ENCODE measurements at places on chromosomes 5 and 9.

GRCh38 chr5:180974612-180975315, 13.9 kb upstream of the BTNL3 start:
- DNase-seq: no peak

- DNase-seq: no peak
Measured at GRCh38 chr5:163478126-163478981, 17.9 kb downstream of the HMMR start.

DNA sequence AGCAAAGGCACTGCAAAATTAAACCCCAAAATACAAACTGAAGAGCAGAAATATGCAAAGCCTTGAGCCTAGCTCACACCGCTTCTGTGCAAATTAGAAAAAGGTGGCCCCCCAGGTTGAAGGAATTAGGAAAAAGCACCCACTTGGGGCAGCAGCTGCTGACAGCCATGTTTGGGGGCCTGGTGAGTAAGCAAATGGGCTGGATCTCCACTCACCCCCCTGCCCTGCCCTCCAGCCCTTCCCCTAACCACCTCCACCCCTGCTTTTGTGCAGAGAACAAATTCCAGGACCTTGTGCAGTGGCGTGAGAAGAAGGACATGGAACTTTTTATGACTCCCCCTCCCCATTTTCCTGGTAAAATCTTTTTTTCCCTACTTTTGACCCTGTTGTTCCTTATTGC, 92.0 kb upstream of the DNAH5 start:
- DNase-seq: no peak

DNA sequence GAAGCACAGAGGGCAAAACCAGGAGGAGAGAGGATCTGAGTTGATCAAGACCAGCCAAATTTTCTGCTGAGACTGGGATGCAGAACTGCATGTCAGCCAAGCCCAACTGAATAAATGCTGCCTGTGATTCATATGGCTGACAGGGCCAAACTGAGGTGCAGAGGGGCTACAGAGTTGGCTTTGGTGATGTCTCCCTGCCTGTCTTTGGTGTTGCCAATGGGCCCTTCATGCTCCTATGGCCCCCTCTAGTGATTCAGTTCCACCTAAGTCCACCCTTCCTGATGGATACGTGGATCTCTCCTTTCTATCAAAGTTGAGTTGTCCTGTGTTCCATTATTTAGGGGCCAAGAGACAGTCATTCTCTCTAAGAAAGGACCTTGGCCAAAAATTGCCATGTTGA, 163.6 kb upstream of the TLE4 start:
- DNase-seq: no peak

- no peak for DNase-seq
Measured at GRCh38 chr9:88826771-88827181, 164.5 kb upstream of the S1PR3 start.

DNA sequence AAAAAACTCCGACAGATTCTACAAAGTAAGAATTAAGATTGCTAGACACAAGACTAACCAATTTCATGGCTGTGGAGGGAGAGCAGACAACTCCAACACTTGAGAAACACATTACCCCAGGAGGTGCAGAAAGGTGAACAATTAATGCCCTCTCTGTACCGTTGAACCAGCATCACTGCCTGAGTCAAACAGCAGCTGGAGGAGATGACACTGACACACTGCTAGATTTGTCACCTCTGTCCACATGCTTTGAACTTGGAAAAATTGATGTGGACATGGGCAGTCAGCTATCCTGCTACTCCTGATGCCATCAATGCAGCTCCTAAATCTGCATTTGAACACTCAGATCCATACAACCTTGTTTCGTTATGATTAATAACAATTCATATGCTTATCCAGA, 51.7 kb downstream of the GPBP1 start:
- no peak for DNase-seq

- DNase-seq: no peak
Measured at GRCh38 chr5:134519989-134520388, 5.5 kb upstream of the JADE2 start.

DNA sequence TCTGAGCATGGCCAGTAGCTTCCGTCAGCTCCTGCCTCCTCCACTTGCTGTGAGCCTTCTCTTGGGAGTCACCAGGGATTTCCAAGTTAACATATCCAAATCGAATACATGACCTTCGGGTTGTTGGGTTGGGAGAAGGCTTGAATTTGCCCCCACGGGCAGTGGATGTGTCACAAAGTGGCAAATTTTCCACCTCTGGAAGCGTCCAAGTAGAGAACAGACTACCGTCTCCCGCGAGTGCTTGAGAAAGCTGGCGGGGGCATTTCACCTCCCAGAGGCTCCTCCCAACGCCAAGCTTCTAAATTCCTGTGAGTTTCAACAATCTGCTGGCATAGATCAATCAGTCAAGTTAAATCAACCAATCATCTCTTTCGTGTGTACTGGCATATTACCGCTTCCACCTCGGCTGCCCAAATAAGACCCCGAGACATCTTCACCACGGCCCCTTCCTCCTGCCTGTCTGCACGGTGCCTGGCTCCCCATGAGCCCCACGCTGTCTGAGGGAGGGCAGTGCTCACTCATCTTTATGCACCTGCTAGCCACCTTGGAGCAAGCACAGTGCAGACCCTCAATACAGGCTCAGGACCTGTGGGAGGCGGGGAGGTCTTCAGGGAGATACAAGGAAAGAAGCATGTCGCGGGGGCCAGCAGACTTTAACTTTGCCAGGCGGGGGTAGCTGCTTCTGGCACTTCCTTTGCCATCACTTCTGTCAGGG, 79.1 kb downstream of the MRPL36 start:
- no peak for DNase-seq

GRCh38 chr9:3023449-3023848, 179.6 kb upstream of the PUM3 start:
- DNase-seq: no peak

DNA sequence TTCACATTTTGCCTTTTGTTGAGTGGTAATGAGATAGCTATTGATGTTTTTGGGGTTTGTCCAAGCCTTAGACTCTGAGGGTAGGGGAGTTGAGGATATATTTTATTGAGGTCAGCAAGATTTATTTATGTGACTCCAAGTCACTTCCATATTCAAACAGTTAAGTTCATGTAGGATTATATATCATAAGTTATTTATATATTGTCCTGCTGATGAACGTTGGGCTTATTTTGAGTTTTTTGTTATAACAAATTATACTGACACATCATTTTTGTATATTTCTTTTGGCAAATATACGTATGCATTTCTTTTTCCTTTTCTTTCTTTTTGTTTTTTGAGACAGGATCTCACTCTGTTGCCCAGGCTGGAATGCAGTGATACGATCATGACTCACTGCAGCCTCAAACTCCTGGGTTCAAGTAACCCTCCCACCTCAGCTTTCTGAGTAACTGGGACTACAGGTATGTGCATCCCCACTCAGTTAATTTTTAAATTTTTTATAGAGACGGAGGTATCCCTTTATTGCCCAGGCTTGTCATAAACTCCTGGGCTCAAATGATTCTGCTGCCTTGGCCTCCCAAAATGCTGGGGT, 23.5 kb upstream of the IL12B start:
- no peak for DNase-seq

DNA sequence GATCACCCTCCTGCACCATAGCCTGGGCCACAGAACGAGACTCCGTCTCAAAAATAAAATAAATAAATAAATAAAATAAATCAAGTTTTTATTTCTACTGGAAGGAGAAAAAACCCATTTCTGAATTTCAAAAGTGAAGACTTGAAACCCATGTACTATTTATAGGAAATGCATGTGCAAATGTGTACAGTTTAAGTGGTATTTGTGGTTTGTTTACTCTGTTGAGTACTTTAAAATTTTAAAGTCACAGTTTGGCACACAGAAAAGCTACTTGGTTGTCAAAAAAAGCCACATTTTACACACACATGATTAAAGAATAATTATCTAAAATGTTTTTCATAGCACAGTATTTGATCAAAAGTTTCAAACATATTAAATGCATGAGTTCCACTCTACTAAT, 43.6 kb downstream of the NR3C1 start:
- DNase-seq: no peak

GRCh38 chr5:173319646-173320045, 8.6 kb downstream of the STC2 start:
- no peak for DNase-seq

DNA sequence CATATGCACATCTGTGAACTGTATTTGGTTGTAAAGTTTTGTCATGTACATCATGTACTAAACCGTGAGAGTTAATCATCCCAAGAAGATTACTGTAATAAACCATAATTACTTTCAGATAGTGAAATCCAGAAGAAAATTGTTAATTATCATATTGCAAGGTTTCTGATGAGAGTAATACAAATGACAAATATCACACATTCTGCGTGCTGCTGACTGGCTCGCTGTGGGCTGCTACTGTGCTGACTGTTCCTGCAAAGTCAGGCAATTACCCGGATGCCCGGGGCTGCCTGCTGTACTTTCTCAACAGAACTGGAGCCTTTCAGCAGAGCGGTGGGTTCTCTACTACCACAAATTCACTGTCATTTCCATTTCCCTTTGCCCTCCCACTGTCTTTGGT, 68.3 kb downstream of the SMARCA2 start:
- no peak for DNase-seq

DNA sequence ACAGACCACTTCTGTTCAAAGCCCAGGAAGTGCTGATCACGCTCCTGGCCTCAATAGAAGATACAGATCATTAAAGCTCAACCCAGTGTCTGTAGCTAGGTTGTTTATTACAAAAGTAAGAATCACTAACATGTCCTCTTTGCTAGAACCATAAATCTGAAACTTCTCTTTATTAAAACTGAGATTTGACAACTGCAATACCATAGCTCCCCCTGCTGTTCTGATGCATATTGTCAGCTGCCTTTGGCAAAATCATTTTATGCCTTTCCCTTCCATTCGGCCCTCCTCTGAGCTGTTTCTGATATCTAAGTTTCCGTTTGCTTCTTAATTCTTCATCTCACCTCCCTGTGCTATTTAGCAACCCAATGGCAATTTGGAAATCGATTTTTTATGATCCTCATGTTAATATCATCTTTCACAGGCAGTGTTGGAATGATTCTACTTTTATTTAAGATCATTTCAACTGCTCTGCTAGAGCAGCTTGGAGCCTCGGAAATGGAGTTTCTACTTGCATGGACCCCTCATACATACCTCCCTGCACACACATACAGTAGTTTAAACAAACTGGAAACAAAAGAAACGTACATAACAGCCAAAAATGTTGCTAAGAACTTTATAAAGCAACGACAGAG, 998.8 kb downstream of the MAT2B start:
- no peak for DNase-seq

DNA sequence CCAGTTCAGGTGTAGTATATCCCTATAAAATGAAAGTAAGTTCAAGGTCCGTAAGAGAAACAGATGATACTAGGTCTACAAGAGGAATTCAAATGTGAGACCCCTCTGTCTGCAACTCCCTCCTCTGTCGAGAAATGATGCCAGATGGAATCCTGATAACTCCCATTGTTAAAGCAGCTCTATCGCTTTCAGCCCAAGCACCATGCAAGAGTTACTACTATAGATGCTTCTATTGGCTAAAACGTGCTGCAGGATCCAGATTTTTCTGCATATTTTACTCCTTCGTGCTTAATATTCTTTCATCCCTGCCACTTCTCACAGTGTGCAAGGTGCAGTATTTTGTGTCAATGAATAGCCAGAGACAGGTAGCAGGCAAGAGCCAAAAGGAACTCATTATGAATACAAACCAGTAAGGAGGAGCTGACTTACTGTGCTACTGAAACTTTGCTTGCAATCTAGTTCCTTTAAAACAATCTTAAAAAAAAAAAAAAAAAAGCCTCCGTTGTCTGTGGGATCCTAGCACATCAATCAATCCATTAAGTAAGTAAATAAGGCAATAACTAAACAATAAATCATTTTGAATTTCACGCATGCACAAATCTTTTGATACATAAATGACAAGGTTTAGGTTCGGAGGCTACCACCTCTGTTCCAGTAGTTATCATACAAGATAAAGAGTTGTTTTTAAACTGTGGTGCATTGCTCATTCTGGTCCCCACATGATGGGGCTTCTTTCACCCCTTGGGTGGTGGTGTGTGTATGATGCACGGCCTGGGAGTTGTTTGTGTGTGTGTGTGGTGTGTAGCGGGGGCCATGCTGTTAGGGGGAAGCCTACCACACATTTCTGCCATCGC, 151.1 kb upstream of the MPDZ start:
- no peak for DNase-seq

DNA sequence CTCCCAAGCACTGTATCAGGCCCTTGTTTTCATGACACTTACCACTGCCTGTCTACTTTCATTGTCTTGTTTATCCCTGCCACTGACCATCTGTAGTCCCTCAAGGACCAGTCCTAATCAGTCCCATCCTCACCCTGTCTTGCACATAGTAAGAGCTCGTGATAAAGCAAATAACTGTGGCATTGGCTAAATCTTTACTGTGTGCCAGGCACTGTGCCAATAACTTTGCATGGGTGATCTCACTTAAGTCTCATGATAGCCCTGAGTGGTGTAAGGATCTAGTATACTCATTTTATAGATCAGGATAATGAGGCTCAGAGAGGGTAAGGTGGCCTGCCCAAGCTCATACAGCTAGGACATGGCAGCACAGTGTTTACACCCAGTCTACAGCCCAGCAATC, 5.6 kb downstream of the CDX1 start:
- DNase-seq: no peak

DNA sequence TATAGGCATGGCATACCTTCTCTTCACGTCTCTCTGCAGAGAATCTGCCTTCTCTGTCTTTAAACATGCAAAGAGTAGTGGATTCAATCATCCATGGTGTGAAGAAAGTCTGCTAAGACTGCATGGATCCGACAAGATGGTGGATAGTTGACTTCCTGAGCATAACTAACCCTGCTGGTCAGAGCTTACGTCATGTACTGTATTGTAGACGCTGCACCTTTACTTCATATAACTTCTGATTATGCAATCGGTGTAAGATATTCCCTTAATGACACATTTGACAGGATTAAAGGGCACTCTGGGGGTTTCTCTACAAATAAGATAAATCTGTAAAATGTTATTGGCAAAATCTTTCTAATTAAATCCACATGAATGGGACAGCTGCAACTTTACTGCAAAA, 240.3 kb upstream of the NREP start:
- DNase-seq: no peak

DNA sequence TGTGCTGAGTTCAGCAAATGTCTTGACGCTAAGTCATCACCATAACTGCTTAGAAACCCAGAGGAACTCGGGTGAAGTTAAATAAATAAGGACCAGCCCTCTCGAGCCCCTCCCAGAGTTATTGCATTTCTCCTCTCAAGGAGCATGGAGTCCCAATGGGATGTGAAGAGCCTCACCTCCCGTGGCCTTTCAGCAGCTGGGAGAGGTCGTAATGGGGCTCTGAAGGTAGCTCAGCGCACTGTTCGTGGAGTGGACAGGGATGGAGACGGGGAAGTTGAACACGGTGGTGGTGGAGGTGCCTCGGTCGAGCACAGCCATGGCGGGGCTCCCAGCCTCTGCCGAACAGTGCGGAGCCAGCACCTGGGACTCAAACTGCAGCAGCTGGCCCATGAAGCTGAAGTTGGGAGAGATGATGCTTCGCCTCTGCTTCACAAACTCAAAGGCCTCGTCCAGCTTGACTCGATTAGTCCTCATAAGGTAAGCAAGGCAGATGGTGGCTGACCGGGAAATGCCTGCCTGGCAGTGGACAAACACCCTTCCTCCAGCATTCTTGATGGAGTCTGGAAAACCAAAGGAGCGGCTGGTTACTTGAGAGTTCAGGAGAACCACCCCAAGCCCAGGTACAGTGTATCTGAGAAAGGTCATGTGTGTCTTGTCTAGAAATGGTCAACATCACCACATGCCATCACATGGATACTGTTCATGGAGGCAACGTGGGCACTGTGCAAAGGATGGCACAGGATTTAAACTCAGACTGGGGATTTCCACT, 2.2 kb downstream of the DUSP1 start:
- DNase-seq: no peak

Measured in cerebellar nuclear complex (tissue), 1 donor.